SK-MEL-5 (cell line): ENCODE measurements at places on chromosomes 12 and 14. TPM values are rescaled to one million over a fixed set of nuclear protein-coding genes. Genes with fewer than 3 reads are reported as not detected.

Gene ARHGEF40
- 16.0 and 19.7 TPM in 2 replicates for total RNA-seq

Gene TMPO
- 124 TPM in 2 replicates for total RNA-seq

Gene NELL2
- 0.21 and 0.45 TPM in 2 replicates for total RNA-seq

Gene RNASE3
- total RNA-seq, result not detected in 2 replicates

Gene PTPN6
- total RNA-seq, result not detected in 2 replicates

Gene KCNJ8
- not detected in 2 replicates for total RNA-seq

Gene RPGRIP1
- total RNA-seq, result 0.08 and 0.21 TPM in 2 replicates

Gene SLC5A8
- total RNA-seq, result 0.08 TPM in 1 of 2 replicates, not detected in the other

Gene LGALS3
- total RNA-seq, result 2,048 and 2,147 TPM in 2 replicates

Gene RAD9B
- total RNA-seq, result 0.45 and 0.61 TPM in 2 replicates

Gene OR4E2
- total RNA-seq, result not detected in 2 replicates

GRCh38 chr14:59207506-59207933 lies 19.1 kb downstream of the DAAM1 start:
- no peak for DNase-seq

- DNase-seq, result no peak
Observed at GRCh38 chr12:71236133-71236660, 78.4 kb upstream of the TSPAN8 start.

- no peak for DNase-seq
Observed at GRCh38 chr12:43309959-43310358, 242.0 kb downstream of the ADAMTS20 start.

DNA sequence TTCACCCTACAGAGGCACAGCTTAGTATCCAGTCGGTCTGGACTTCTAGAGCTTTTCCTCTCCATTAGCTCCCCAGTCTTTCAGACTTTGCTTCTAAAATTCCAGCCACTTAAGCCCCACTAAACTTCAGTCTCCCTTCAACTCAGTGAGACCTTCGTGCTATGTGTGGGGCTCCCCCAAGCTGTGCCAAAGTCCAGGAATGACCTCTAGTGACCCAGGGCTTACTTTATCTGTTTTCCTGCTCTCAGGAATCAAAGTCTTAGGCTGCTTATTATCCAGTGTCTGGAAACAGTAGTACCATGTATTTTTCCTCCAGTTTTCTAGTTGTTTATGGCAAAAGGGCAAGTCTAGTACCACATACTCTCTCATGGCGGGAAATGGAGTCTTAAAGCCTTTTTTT lies 77.8 kb downstream of the IFT43 start:
- DNase-seq, result no peak

DNA sequence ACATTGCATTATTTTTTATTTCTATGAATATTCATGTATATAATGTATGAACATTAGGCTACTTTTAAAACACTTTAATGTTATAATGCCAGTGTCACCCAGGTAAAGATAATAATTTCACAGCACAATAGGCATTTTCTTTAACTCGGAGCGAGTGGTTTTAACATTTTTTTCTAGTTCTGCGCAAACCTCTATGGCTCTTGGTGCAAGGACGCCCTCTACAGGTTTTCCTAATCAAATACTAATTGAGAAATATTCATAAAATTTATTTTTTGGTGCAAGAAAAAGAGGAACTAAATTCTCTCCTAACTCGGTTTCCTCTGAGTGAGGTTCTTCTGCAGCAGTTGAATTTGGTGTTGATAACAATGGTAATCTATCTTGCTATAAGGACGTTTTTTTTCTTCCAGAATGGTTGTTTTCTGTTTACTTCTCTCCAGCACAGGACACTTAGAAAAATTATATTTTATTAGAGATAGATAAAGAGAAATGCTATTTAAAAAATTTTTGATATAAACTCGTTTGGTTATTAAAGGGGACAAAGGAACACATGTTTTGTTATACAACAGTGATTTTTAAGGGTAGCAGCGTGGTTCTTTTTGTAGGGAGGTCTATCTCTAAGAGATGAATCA lies 2.4 kb upstream of the WIF1 start:
- peak; percentile 66 for DNase-seq

- no peak for DNase-seq
Observed at GRCh38 chr12:124404162-124404784, 109.4 kb downstream of the RFLNA start.

DNA sequence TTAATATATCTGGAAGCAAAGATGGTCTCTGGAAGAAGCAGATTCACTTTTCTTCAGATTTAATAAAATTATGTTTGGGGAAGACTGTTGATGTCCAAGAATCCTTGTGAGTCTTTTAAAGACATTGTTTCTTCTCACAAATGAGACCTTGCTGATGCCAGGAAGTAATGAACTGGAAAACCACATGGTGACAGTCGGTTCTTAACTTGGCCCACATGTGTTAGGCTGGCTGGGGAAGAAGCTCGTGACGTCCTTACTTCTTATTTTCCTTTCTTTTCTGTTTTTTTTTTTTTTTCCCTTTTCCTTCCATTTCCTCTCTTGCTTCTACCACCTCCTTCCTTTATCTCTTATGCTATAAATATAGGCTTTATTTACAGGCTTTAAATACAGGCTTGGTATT lies 950.2 kb downstream of the BCL11B start:
- DNase-seq, result no peak

DNA sequence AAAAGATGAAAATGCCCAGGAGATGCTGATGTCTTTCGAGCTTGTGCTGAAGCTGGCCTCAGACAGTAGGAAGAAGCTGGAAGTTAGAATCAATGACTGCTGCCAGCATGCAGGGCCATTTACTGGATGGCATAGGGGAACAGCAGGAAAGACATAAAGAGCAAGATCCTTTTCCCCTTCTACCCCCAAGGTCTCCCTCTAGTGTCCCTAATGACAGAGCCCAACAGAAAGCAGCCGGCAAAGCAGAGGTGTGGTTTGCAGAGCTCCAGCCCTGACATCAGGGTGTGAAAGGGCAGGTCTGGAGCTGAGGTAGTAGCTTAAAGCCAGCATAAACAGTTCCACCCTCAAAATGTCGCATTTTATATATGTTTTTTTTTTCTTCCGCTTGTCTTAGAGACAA lies 1560.7 kb upstream of the TMEM132C start:
- DNase-seq, result no peak

GRCh38 chr12:94172973-94173372 lies 24.6 kb downstream of the PLXNC1 start:
- DNase-seq, result peak; percentile 49

DNA sequence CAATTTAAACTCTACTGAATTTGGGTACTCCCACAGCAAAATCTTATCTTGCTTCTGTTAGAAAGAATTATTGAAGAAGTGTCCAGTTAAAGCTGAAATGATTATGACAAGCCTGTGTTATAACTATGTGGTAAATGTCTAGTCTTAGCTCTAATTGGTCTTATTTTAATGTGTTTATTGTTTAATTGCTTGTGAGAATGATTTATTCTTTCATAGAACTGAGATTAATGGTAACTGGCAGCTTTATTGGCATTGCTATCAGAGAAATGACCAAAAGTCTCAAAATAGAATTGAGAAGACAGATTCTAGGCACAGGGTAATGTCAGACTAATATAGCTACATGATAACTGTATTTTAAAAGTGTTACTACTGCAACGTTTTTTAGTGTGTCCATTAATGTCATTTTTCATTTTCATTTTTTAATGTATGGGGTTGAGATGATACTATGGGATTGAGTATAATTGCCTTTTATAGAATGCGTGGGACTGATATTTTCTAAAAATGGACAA lies 458.7 kb downstream of the AEBP2 start:
- no peak for DNase-seq

GRCh38 chr14:70317969-70318634 lies 41.4 kb downstream of the COX16 start:
- peak; percentile 79 for DNase-seq

- DNase-seq, result no peak
Observed at GRCh38 chr14:100775831-100776591, 49.3 kb downstream of the DLK1 start.

- no peak for DNase-seq
Observed at GRCh38 chr12:14613718-14614117, 46.0 kb upstream of the PLBD1 start.

GRCh38 chr12:1934068-1934467 lies 15.6 kb upstream of the CACNA2D4 start:
- no peak for DNase-seq

DNA sequence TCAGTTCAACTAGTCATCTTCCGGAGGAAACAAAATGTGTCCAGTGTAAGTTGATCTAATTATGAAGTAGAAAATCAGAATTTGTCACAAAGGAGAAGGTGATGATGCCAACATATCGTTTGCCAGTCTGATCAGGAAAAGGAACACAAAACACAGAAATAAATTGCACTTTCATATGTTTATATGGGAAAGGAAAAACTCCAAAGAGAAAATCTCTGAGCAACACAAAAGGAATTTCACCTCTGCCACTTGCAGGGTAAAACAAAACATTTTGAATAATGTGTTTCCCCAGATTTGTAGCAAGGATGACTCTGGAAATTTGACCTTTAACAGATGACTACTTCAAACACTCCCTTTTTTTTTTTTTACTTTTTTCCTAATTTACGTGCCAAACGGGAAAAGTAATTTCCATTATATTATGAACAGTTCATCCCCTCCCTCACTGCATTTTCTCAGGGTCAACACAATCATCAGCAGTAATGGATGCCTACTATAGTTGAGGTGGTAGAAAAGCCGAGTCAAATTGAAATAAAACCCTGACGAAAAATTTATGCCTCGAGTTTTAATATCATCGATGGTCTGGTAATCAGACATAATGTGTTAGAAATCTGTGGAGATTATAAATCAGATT lies 25.6 kb downstream of the MGAT4C start:
- no peak for DNase-seq

- DNase-seq, result peak; percentile 29
Observed at GRCh38 chr14:34766060-34766459, 51.7 kb upstream of the CFL2 start.

- no peak for DNase-seq
Observed at GRCh38 chr12:113299619-113300237, 35.2 kb downstream of the SLC8B1 start.

DNA sequence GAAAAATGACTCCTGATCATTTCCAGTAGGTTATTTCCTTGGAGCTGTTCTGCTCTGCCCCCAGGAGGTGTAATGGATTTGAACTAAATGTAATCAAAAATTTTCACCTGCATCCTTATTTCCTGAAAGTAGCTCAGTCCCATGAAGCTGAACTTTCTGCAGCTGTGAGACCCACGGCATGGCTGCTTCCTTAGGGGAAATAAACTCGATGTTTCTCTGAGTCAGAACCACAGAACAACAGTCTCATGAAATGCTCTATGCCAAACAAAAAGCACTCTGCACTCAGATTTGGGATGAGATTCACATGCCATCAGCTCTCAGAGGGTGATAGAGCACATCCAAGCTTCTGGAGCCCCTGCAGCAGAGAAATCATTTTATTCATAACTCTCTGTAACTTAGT lies 224.1 kb upstream of the PLEKHG7 start:
- DNase-seq, result no peak

- no peak for DNase-seq
Observed at GRCh38 chr12:14803830-14804160, 325 bp downstream of the C12orf60 start.

DNA sequence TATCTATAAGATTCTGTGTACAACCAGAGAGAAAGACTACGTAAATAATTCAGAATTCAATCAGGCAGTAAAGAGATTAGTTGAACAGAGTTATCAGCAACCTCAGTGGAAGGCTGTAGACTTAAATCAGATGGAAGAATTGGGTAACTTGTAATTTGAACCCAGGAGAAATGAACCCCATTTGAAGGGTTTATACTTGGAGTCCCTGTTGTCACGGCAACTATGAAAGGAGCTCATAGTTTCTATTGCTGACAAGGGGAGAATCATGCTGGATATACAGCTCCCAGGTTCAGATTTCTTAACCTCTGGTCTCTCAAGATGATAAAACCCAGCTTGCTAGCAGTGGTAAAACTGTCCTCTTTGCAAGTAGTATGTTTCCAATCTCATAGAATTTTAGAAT lies 54.4 kb upstream of the BMP4 start:
- no peak for DNase-seq

GRCh38 chr12:113208041-113208934 lies 13.0 kb upstream of the TPCN1 start:
- no peak for DNase-seq

GRCh38 chr14:100386121-100386520 lies 63.0 kb downstream of the SLC25A47 start:
- DNase-seq, result no peak

- no peak for DNase-seq
Observed at GRCh38 chr12:132049876-132050275, 94.2 kb downstream of the DDX51 start.

- DNase-seq, result peak; percentile 26
Observed at GRCh38 chr12:57837864-57838562, 8.5 kb downstream of the CTDSP2 start.

DNA sequence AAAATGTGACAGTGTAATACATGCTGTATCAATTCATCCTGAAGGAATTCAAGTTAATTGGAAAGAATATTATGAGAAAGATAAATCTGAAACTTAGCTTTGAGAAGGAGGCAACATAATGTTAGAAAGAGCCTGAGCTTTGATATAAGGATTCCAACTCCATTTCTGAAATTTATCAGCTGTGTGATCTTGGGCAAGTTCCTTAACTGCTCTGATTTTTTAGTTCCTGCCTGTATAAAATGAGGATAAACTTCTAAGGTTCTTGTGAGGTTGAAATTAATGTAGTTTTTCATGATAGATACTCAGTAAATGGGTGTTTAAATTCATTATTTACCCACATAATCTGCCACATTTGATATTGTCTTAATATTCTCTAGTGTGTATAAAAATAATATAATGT lies 14.6 kb upstream of the ATP2B1 start:
- DNase-seq, result no peak

GRCh38 chr12:18640321-18640955 lies 97.4 kb downstream of the PLCZ1 start:
- DNase-seq, result no peak

GRCh38 chr12:102513272-102513671 lies 32.9 kb upstream of the IGF1 start:
- no peak for DNase-seq

DNA sequence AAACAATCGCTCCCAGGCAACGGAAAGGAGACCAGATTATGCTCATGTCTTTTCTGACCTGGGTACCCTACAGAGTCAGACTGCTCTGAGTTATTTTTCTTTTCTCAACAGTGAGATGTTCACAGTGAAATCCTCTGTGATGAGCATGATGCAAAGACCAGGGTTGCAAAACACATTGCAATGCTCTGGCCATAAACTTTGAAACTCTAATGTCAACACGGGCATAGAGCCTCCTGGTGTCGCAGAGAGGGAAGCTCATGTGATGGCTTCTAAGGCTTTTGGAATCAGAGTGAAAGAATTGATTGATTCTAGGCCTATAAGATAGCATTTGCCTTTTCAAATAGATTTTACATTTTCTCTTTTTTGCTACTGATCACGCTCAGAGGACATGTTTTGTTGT lies 193.4 kb downstream of the RASSF9 start:
- DNase-seq, result peak; percentile 60

GRCh38 chr14:91350813-91351511 lies 66.7 kb downstream of the CCDC88C start:
- no peak for DNase-seq

DNA sequence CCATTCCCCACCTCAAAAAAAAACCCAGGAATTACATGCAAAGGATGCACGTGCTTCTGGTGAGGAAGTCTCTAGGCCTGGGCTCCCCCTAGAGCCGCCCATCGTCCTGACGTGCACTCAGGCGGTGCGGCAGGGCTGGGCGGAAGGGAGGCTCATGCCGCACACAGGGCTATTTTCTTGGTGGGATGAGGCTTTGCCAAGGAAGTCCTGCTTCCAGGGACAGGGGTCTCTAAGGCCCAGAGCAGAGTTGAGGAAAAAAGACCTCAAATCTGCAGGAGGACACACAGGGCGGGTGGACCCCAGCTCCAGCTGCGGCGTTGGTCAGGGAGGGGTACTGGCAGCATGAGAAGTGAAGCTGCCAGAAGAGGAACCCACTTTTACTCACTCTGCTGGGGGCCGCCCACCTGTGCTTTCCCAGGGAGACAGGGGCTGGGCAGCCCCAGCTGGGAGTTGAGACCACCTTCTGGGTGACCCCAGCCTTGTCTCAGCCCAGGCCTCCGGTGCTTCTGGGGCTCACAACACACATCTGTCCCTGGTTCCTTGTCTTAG lies 4.2 kb downstream of the RHOF start:
- no peak for DNase-seq
